Skeletal muscle cell (primary cell): ENCODE measurements at places on chromosomes 13 and 19.

DNA sequence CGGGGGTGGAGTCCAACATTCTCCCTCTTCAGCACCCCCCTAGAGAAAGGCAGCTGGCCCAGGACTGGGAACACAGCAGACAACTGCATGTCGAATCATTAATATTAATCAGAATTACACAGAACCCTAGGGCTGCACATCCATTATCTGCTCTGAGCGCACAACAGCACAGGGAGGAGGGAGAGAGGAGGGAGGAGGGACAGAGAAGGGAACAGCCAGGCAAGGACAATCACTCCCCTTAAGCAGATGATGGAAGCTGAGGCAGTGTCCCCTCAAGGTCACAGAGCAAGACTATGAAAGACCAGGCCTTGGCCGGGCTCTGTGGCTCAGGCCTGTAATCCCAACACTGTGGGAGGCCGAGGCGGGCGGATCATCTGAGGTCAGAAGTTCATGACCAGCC, 25.7 kb downstream of the TLE6 start:
- DNase-seq = no peak

GRCh38 chr13:29479716-29480492, 115.6 kb downstream of the SLC7A1 start:
- no peak for DNase-seq

DNA sequence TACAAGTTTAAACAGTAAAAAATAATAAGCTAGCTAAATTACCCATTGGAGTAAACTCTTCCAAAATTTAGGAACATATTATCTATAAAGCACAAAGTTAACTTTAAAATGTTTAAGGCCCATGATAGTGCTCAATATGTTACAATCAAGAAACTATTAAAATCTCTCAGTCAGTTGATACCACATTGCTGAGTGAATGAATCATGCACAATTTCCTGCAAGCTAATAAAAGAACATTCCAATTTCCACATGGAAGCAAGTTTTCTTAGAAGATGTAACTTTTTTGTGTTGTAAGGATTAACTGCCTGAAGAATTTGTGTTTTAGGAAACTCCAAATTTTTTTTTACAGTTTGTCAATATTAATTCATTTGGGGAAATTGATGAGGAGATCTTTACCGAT, 666.6 kb downstream of the SLITRK1 start:
- peak; percentile 45 for DNase-seq

DNA sequence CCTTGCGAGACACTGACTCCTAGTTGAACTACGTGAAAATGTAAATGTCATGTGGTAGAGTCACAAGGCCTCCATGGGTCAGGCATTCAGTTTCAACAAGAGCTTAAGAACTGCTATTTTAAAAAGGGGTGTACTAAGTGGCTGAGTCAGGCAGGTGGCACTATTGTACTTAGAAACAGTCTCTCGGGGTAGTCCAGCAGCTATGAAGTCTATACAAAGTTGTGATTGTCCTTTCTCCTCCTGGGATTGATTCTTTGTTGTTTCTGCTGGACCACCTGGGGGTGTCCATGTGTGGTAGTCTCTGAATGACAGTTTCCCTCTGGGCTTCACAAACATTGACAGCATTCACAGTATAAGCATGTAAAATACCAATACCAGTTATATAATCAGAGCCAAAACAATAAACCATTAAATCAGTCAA, 33.0 kb downstream of the UGGT2 start:
- peak; percentile 39 for DNase-seq

DNA sequence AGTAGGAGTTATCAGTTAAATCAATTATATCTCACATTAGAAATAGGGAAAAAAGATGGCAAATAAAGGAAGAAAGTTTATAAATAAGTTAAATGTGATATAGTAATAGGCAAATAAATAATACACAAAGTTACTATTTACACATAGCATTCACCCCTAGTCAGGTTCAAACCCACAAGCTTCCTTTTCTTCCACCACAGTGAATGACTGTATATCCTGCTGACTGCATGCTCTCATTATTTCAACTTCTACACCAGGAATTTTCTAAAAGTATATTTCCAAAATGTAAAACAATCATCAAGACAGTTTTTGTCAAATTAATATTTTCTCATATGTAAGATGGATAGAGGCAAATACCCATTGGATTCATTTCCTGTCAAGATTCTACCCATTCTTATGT, 548.6 kb upstream of the SLITRK5 start:
- DNase-seq = no peak

DNA sequence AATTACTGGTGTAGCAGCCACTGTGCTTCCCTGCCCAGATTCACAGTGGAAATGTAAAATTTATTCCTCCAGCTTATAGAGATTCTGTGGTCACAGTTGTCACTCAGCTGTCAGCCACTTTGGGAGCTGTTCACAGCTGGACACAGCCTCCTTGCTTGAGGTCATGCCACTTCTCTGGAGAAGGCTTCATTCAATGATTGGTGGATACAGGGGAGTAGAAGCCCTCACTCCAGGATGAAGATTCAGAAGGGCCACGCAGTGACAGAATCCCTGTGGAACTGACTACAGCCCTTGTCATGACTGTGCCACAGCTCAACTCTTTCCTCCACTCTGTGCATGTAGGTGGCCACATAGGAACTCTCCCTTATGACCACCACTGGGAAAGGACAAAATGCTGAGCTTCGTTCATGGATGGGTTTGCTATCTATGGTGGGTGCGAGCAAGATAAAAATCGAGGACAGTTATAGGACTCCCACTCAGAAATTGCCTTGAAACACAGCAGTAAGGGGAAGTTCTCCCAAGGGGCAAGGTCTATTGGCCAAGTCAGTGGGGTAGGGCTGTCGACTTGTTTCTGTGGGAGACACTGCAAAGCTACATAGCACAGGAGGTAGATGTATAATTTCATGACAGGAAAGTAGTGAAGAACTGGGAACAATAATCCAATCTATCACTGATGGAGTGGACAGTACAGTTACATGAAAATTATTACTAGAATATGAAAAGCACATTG, 98.7 kb downstream of the CCNA1 start:
- DNase-seq = no peak

- no peak for DNase-seq
Observed at GRCh38 chr13:113406321-113407102, 42.6 kb upstream of the GRTP1 start.

GRCh38 chr13:30581582-30581981, 36.1 kb upstream of the USPL1 start:
- DNase-seq = no peak

- DNase-seq = peak; percentile 34
Observed at GRCh38 chr13:33080972-33081590, 64.9 kb downstream of the KL start.
